ENCODE measurements at places on chromosomes 3 and 15.

GRCh38 chr15:73867956-73868355, 5.4 kb upstream of the TBC1D21 start:
- no peak for DNase-seq

DNA sequence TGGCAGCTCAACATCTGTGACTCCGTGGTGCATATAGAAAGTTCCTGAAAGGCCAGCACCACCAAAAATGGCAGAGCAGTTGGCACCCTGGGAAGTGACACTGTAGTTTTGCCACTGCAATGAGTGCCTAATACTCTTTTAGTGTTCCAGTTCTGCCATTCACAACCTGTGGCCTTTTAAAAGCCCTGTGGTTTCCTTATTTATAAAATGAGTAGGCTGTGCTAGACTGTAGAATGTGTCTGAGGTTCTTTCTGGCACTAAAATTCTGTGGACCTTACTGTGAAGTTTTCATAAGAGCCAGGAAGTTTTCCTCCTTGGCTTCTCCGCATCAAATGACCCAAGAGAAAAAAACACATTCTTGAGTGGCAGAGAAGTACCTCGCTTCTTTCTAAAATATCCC, 74.1 kb downstream of the MME start:
- no peak for DNase-seq

- DNase-seq: peak; percentile 20
Observed at GRCh38 chr15:81001152-81002008, 657 bp downstream of the TLNRD1 start.

DNA sequence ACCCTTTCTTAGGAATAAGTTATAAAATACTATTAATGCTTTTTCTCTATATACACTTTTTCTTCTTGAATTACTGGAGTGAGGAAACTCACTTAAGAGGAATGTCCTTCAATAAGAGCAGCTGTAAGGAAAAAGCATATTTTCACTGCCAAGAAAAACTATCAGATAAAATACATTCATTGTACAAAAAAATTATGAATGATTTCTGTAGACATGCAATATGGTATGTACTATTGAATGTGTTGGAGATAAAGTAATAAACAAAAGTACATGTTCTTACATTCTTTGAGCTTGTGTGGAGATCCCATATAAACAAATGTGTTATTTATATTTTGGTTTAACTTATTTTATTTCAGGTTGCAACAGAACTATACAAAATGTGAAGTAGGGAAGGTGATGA, 241.0 kb upstream of the ZNF717 start:
- DNase-seq: no peak

- no peak for DNase-seq
Observed at GRCh38 chr3:44077267-44077666, 164.4 kb upstream of the TOPAZ1 start.

DNA sequence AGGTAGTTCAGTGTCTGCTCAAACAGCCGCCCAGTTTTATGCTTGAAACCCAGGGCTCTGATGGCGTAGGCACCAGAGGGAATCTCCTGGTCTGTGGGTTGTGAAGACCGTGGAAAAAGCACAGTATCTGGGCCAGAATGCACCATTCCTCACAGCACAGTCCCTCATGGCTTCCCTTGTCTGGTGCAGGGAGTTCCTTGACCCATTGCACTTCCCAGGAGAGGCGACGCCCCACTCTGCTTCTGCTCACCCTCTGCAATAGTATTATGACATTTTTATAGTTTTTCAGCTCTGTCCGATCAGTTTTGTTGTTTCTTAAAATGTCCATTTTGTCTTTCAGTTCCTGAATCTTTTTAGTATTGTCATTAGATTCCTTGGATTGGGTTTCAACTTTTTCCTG, 343.5 kb downstream of the EDEM1 start:
- DNase-seq: no peak

DNA sequence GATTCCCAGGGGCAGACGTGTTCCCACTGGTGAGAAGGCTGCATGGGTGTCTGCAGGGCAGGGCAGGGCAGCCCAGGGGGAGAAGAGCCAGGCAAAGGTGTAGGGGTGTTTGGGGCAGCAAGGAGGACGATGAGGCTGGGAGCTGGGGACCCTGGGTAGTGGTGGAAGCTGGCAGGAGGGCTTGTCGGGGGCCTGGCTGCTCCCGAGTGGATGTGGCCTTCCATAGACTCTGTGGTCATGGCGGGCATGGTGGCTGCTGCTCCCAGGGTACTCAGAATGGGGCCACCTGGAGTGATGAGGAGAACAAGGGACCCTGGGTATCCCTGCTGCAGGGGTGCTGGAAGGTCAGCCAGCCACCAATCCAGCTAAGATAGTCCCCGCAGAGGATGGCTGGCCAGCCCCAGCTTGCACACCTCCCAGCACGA, 107.5 kb downstream of the WNT7A start:
- DNase-seq: no peak

DNA sequence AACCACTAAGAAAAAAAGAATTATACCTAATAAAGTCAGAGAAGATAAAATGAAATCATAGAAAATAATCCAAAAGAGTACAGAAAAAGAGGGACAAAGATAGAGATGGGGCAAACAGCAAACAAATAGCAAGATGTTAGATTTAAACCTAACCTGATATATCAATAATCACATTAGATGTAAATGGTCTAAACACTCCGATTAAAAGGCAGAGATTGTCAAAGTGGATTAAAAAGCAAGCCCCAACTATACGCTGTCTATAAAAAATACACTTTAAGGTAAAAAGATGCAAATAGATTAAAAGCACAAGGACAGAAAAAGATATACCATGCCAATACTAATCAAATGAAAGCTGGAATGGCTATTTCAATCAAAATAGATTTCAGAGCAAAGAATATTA, 16.8 kb downstream of the ADPGK start:
- no peak for DNase-seq

- no peak for DNase-seq
Observed at GRCh38 chr3:45841420-45841756, 531 bp downstream of the LZTFL1 start.

DNA sequence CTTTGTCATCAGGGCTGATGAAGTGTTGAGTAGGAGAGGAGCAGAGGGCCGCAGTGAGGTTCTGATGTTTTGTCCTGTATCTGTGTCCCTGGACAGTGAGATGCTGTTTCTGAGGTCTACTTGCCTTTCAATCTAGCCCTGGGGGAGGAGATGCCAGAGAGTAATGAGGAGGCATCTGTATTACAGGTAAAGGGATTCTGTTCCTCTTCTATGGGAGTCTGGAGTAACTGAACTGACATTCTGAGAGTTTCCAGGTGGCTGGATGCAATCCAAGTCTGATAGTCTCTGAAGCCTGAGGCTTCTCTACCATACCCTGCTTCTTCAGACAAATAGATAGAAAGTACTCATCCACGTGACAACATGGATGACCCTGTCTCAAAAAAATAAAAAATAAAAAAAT, 60.9 kb downstream of the IL12A start:
- DNase-seq: no peak

DNA sequence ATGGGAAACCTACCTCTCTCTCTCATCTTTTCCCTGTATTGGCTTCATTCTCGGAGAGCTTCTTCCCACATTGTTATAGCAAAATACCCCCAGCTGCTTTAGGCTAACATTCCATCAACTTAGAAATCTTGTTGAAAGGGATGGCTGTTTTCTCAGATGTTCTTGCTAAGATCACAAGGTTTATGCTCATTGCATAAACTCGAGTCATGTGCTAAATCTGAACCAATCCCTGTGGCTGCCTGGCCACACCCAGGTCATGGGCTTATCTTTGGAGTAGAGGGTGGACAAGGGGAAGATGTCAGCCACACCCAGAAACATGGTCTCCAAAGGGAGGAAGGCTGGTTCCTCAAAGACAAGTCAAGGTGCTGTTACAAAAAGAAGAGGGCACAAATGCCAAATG, 150.6 kb upstream of the UMPS start:
- no peak for DNase-seq

DNA sequence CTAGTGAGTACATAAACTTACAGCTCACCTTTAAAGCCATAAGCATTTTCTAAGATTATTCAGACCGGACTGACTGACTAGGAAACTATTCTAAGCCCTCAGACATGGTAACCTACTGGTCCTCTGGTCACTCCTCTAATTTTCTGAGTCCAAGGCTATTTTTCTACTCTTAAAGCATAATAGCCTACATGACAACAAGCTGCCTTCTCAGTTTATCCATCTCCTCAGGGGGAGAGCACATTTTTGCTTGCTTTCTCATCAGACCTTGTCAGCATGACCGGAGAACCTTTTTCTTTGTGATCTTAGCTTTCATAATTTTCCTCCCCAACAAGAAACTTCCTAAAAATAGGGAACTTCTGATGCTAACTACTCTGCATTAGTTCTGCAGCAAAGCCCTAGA, 38.4 kb downstream of the UBP1 start:
- no peak for DNase-seq

GRCh38 chr15:90336705-90337141, 15.4 kb upstream of the ZNF774 start:
- DNase-seq: no peak

DNA sequence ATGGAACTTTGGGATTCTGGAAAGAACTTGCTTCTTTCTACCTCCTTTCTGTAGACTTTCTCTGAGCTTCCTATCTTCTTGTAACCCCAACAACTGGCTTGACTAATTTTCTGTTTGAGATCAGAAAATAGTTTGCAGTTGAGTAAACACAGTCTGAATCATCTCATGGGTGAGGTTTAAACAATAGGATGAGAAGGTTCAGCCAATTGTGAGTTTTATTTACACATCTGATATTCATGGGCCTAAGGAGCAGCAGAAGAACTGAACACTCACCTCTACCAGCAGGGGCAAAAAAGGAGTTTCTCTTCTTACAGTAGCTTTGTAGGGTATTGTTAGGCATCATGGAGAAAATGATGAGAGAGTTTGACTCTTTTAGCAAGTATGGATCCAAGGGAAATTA, 54.2 kb downstream of the DTWD1 start:
- DNase-seq: no peak

- DNase-seq: no peak
Observed at GRCh38 chr15:65409036-65409631, 13.6 kb downstream of the IGDCC4 start.

GRCh38 chr3:45958321-45958791, 15.1 kb downstream of the CXCR6 start:
- no peak for DNase-seq
